ENCODE measurements at places on chromosomes 7 and 10.

- no peaks in the 10 kb centered on the region for H3K4me1 ChIP-seq
- H3K4me3 ChIP-seq = no peak overlapping the region
- H3K27me3 ChIP-seq = no peaks in the 10 kb centered on the region
- no peaks in the 10 kb centered on the region for H3K36me3 ChIP-seq
- no peak overlapping the region for H3K27ac ChIP-seq
Observed at GRCh38 chr7:96538632-96539031, 171.0 kb downstream of the SEM1 start.

DNA sequence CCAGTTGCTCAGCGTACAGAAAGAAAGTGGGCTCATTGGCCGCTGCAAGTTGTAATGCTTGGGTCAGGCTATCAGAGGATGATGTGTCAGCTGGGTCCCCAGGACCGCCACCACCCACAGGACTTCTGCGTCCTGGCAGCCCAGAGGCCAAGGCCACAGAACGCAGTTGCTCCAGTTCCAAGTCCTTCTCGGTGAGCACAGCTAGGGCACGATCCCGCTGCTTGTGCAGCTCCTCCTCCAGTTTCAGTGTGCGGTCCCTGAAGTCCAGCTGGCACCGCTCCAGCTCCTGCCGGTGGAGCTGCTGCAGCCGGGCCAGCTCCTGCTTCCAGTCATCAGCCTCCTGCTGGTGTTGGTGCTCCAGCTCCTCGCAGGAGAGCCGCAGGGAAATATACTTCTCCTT lies 3.0 kb downstream of the GCC1 start:
- no peak overlapping the region for H3K4me3 ChIP-seq

DNA sequence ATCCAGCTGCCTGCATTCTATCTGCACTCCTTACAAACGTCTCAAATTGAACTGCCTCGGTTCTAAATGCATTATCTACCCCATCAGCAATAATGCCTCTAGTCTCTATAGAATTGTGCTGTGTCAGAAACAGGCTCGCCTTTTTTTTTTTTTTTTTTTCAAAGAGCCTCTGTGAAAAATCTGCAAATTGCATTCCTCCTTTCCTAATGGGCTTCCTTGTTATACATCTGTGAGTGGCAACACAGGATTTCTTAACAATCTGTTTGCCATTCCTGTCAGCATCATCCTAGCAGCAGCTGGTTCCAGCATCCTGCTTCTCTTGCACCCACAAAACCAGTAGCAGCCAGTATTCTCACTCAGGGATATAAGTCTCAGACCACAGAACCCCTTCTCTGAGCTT lies 413.5 kb upstream of the SEMA3D start:
- no peaks in the 10 kb centered on the region for H3K36me3 ChIP-seq
- H3K27me3 ChIP-seq = no peaks in the 10 kb centered on the region
- H3K4me3 ChIP-seq = no peak overlapping the region
- DNase-seq = no peak
- no peaks in the 10 kb centered on the region for H3K4me1 ChIP-seq
- H3K27ac ChIP-seq = no peak overlapping the region

DNA sequence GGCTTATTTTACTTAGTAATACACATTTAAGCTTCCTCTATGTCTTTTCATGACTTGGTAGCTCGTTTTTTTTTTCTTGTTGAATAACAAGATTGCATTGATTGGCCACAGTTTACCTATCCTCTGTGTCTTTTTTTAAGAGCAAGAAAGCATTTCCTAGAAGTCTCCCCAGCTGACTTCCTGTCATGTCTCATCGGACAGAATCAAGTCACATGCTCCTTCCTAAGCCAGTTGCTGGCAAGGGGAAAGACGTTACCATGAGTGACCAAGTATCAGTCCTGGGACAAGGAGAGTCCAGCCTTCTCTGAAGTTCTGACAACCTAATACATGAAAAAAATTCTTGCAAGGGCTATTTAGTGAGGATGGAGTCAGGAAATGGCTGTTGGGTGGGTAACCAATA lies 24.9 kb upstream of the SFRP5 start:
- H3K27me3 ChIP-seq = peaks cover 5% of the 10 kb centered on the region
- no peaks in the 10 kb centered on the region for H3K4me1 ChIP-seq
- no peaks in the 10 kb centered on the region for H3K36me3 ChIP-seq
- no peak overlapping the region for H3K4me3 ChIP-seq
- no peak overlapping the region for H3K27ac ChIP-seq
- DNase-seq = no peak

- H3K27me3 ChIP-seq = peaks cover 31% of the 10 kb centered on the region
- H3K4me3 ChIP-seq = no peak overlapping the region
- no peaks in the 10 kb centered on the region for H3K4me1 ChIP-seq
- DNase-seq = no peak
Observed at GRCh38 chr10:100304414-100304813, 17.9 kb upstream of the BLOC1S2 start.

DNA sequence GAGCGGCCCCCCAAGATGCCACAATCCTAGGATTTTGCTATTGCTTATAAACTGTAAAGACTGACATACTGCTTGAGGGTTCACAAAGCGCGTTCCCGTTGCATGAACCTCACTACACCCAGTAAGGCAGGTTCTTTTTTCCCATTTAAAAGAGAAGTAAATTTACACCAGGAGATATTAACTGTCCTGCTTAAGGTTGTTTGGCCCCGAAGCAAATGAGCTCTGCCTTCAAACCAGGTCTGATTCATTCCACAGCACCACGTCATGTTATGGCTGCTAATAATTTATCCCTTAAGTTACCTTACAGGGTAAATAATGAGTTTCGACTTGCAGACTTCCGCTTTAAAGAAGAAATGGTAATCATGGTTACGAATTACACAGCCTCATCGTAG lies 559 bp upstream of the FKBP14 start:
- H3K27me3 ChIP-seq = no peaks in the 10 kb centered on the region
- peak overlapping the region; percentile 95 for H3K27ac ChIP-seq
- H3K4me1 ChIP-seq = peaks cover 31% of the 10 kb centered on the region
- H3K36me3 ChIP-seq = no peaks in the 10 kb centered on the region
- no peak for DNase-seq

DNA sequence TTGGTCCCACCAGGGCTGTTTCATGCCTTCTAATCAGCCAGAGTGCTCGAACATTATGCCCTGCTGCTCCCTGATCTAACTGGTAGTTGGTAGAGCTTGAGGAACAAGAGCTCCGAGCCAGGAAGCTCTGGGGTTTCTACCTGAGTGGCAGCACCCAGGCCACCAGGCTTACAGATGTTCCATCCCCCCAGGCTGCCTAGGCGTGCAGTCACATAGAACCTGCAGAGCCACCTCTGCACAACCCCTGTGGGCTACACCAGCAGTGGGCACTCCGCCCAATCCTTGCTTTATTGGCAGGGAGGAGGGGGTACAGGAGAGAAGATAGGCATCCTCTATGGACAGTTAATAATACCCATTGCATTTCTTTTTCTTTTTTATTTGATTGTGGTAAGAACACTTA lies 21.8 kb downstream of the MAP3K8 start:
- H3K4me1 ChIP-seq = peaks cover 20% of the 10 kb centered on the region
- no peak overlapping the region for H3K4me3 ChIP-seq
- H3K27me3 ChIP-seq = no peaks in the 10 kb centered on the region
- no peaks in the 10 kb centered on the region for H3K36me3 ChIP-seq
- peak; percentile 31 for DNase-seq
